SJSA1 (cell line): ENCODE measurements at places on chromosomes 2 and 18. TPM values are rescaled to one million over a fixed set of nuclear protein-coding genes. Genes with fewer than 3 reads are reported as not detected.

DNA sequence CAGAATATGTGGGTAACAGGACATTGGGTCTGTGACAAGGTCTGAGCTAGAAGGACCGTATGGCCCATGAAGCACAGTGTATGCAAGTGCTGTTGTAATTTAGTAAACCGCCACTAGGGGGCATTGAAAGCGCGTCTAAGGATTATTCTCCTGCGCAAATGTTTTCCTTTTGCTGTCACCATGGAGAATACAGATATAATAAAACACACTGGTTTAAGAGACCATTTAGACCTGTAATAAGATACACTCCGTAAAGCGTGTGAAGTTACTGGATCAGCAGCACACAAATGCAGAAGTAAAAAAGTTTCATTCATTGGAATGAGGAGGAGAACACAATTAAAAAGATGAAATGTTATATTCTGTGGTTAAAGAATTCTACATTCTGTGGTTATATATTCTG, 272.4 kb downstream of the AGAP1 start:
- DNase-seq, result peak; percentile 68

GRCh38 chr2:96253006-96253405, 12.8 kb downstream of the TMEM127 start:
- DNase-seq, result no peak

GRCh38 chr18:6255116-6255705, 159.5 kb downstream of the L3MBTL4 start:
- DNase-seq, result no peak

DNA sequence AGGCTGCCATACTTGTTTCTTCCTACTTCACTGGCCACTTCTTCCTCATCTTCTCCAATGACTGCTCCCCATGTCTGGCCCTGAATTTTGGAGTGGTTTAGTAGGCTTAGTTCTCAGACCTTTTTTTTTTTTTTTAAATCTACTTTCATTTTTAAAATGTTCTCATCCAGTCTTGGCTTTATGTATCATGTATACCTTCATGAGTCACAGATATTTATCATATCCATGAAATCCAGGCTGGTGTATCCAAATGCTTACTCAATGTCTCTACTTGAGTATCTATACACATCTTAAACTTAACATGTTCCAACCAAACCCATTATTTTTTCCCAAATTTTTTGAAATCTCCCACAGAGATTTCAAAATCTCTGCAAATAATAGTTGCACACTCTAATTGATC, 26.3 kb upstream of the CFAP36 start:
- DNase-seq, result no peak

- DNase-seq, result no peak
Observed at GRCh38 chr2:39994151-39994550, 215.1 kb upstream of the THUMPD2 start.

RTP5 gene
- total RNA-seq, result not detected in 2 replicates
